Dermis blood vessel endothelial cell (primary cell): ENCODE measurements at places on chromosomes 1 and 21.

DNA sequence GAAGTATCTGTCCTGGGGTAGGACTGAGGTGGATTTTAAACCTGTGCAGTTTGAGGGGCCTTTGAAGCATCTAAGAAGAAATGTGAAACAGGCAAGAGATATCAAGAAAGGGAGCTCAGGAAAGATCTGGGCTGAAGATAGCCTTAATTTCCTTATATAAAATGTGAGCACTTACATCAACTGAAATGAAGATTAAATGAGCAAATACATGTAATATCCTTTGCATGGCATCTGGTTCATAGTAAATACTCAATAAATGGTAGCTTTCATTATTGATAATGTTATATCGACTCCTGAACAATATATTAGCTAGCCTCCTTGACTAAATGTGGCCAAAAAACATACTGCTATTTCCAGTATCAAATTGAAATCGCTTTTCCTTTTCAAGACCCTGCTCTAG is 2.5 kb downstream of the LIN9 start:
- no peak for DNase-seq

- no peak for DNase-seq
Measured at GRCh38 chr1:18962121-18962721, 5.7 kb upstream of the IFFO2 start.

DNA sequence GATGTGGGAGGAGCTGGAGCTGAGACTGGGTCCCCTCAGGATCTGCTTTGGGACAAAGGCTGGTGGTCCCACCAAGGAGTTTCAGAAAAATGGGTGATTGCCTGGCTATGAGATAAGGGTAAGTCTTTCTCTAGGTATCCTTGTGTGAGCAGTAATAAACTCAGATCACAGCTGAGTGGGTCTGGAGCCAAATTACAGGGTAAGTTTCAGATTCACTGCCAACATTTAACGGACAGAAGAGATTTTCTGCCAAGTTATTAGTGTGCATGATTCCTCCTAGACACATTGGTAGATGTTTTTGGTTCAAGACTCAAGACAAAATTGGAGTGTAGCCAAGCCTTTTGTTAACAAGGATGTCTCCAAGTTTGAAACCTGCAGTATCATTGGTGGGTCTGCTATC is 7.5 kb downstream of the CD1B start:
- no peak for DNase-seq

- DNase-seq: no peak
Measured at GRCh38 chr1:202216691-202217090, 23.1 kb downstream of the LGR6 start.

GRCh38 chr1:212520746-212521145 is 87.8 kb upstream of the ATF3 start:
- DNase-seq: no peak

GRCh38 chr21:34939673-34940331 is 109.3 kb downstream of the RUNX1 start:
- no peak for DNase-seq

GRCh38 chr1:54850737-54851136 is 36.3 kb downstream of the DHCR24 start:
- no peak for DNase-seq

- DNase-seq: no peak
Measured at GRCh38 chr1:17205652-17206051, 724 bp downstream of the PADI1 start.

- DNase-seq: no peak
Measured at GRCh38 chr1:212562771-212563170, 45.8 kb upstream of the ATF3 start.

DNA sequence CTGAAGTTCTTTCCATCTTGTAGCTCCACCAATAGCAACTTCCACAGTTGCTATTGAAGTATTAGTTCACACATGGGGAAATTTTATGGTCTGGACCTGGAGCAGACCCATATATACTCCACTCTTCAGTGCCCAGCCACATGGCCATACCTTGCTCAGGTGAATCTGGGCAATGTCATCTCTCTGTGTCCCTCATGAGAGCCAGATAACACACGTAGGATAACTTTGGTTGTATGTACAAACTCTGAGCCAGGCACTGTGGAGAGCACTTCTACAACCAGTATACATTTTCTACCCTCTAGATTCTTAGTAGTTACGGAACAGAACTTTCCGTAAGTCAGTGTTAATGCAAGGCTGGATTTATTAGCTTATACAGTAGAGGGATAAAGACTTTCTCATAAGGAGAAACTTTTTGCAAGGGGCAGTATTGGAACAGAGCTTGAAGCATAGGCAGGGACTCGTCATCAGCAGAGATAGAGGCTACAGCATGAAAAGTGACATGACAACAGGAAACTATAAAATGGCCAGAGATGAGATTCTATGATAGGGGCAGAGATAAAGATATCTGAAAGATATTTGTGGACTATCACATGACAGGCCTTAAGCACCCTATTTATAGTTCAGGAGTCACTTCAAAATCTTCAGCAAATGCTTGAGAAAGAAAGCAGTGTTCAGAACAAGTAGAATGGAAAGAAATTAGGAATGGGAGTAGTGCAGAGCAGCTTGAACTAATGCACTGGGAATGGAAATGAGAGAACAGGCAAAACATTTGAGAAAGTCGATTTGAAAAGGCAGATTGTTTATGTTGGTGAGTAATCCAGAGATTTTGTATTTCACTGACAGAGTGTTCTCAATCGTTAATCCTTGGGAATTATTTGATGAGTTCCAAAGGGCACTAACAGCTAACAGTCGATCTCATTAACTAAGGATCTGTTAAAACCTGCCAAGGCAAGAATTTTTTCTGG is 481.8 kb downstream of the USP25 start:
- no peak for DNase-seq

- DNase-seq: no peak
Measured at GRCh38 chr1:183218027-183218618, 32.1 kb downstream of the LAMC2 start.

DNA sequence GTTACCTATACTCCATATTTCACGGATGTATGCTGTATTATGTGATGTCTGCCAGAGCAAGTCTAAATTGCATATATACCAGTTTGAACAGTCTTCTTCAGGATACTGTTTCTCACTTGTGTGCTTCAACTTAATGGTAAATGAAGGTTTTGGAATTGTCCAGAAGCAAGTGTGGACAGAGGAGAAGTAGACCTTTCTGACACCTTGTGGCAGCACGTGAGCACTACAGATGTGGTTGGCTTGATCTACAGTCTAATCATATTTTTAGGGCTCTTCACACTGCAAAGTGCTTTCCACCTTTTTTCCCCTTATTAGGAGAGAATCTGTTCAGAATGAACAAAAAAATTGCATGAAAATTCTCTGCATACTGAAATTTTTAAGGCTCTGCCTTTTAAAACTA is 10.9 kb downstream of the MORC3 start:
- DNase-seq: peak; percentile 80

- no peak for DNase-seq
Measured at GRCh38 chr1:82947278-82947677, 1051.7 kb downstream of the TTLL7 start.

DNA sequence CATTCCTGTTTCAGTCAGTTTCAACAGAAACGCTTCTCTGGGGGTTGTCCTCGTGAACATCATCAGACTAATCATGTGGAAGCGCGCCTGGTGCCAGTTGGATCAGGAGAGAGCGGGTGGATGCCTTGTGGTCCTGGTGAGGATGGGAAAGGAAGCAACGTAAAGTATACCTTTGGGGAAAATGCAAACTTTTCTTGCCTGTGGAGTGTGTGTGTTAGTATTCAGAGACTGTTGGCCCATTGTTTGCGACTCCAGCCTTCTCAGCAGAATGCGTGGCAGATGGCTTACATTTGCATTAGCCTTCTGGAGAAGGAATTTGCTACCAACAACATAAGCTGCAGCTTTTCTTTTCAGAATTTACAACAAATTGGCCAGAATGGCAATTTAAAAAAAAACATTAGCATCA is 173.9 kb downstream of the RWDD3 start:
- DNase-seq: no peak

DNA sequence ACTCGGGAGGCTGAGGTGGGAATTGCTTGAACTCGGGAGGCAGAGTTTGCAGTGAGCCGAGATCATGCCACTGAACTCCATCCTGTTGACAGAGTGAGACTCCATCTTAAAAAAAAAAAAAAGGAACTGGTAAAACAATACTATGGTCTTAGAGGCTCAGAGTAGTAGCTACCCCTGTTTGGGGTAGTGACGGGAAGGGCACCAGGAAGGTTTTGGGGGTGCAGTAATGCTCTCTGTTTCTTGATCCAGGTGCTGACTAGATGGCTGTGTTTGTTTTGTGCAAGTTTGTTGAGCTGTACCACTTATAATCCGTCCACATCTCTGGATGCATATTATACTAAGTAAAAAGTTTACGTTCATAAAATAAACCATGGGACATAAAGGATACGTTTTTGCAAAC is 765.8 kb upstream of the TPTE start:
- DNase-seq: no peak

DNA sequence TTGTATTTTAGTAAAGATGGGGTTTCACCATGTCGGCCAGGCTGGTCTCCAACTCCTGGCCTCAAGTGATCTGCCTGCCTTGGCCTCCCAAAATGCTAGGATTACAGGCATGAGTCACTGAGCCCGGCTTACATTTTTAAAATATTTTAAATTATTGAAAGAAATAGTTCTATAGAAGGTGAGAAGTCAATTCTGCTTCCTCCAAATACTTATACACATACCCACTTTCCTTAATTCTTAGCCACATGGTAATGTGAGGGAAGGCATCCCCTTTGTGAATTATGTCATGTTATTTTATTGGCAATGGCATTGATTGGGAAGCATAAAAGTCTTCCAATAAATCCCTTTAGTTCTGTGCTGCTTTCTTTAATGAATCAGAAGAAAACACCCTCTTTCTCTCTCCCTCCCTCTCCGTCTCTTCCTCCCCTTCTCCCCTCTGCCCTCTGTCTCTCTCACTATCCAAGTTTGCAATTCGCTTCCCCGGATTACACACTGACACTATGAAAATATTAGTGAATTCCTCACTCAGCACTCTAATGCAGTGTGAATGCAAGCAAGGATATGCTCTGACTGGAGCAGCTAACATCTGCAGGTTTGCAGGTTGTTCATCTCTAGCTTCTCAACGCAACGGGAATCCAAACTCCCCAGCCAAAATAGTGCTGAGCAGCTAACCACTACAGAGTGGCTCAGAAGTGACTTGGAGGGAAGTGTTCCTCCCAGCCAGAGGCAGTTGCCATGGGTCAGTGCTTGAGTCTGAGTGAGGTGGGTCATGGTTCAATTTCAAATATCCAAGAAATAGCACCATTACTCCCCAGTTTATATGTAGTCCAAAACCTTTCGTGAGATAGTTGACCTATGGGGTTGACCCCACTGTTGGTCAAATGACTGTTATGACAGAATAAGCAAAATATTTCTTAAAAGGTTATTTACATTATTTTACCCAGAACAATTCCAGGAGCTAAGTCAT is 77.8 kb upstream of the CD55 start:
- no peak for DNase-seq

DNA sequence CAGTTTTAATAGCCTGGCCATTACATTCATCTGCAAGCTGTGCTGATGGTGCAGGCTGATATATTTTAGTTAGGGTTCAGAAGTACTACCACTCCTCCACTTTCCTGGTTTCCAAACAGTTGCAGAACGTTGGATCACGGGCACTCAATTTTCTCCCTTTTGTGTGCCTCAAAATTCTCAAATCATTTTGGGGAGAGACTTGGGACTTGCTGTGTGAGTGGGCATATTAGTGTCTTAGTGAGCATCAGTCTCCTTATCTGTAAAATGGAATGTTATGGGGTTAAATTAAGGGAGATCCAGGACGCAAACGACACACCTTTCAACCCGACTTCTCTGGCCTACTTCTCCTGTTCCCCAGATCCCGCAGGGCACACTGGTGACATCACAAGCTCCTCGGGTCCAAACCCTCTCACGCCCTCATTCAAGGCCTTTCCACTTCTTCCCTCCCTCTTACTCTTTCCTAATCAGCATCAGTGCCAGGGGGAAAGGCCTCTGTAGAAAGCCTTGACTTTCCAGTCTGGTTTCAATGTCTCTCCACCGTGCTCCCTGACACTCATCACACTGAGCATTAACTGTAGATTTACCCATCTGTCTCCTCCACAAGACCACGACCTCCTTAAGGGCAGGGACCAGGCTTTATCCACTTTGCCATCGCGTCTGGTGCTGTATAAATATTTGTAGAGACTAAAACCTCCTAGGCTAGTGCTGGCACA is 1.2 kb downstream of the PIGP start:
- DNase-seq: peak; percentile 41

DNA sequence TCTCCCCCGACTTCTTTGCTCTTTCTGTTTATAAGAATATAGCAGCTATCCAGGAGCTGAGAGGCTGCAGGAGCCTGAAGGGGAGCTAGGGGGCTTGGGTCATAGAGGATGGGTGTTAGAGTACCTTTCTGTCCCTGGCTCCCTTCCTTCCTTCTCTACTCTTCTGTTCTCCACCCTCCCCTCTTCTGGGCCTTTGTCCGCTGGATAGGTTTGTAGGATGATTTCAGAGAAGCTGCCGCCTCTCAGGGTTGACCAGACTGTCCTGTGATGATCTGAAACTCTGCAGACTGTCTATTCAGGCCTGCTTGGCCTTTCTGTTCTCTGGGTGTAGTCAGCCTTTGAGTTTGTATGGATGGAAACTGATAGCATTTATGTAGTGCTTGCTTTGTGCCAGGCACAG is 26.3 kb downstream of the PPFIA4 start:
- DNase-seq: no peak

- DNase-seq: peak; percentile 68
Measured at GRCh38 chr1:34825455-34826091, 32.8 kb downstream of the GJA4 start.

- DNase-seq: no peak
Measured at GRCh38 chr1:6083801-6084446, 38.2 kb downstream of the KCNAB2 start.

- no peak for DNase-seq
Measured at GRCh38 chr1:14919751-14920150, 233.8 kb upstream of the TMEM51 start.
